GM23338 (cell line): ENCODE measurements at places on chromosomes 11 and 22.

DNA sequence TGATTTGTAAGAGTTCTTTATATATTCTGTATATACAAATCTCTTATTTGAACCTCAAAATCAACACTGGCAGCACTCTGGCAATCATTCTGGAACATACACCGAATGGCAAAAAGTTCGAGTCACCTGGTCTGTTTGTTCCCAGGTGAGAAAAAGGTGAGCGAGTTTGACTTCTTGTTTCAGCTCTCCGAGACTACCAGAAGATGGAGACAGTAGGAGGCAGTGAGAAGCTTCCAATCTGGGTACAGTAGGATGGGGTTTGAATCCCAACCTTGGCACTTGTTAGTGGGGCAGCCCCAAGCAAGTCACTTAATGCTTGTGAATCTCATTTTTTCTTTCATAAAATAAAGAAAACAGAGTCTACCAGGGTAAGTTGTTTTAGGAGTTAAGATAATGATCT is 76.4 kb downstream of the C2CD3 start:
- DNase-seq, result peak; percentile 24

- peak; percentile 35 for DNase-seq
These were observed 478 bp downstream of the FAU start for GRCh38 chr11:65121447-65121864.

GRCh38 chr11:30424321-30424720 is 101.4 kb downstream of the ARL14EP start:
- DNase-seq, result no peak

DNA sequence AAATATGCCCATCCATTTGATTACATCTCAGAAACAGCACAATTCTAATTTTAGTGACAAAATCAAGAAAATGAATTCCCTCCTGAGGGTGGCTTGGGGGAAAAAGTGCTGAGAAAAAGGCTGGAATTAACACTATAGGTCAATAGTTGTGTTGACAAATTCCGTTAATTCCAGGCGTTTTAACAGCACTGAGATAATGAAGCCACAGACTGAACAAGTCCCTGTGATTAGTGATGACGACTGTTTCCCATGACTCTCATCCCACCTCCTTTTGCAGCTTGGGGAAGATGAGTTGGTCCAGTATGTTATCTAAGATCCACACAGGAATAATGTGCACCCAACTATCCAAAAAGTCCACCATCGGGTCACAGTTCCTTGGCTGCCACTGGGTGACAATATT is 12.8 kb downstream of the SRRD start:
- no peak for DNase-seq

GRCh38 chr11:16239141-16240105 is 116.9 kb downstream of the SOX6 start:
- DNase-seq, result no peak

GRCh38 chr11:129637983-129638776 is 177.5 kb upstream of the TMEM45B start:
- DNase-seq, result no peak

DNA sequence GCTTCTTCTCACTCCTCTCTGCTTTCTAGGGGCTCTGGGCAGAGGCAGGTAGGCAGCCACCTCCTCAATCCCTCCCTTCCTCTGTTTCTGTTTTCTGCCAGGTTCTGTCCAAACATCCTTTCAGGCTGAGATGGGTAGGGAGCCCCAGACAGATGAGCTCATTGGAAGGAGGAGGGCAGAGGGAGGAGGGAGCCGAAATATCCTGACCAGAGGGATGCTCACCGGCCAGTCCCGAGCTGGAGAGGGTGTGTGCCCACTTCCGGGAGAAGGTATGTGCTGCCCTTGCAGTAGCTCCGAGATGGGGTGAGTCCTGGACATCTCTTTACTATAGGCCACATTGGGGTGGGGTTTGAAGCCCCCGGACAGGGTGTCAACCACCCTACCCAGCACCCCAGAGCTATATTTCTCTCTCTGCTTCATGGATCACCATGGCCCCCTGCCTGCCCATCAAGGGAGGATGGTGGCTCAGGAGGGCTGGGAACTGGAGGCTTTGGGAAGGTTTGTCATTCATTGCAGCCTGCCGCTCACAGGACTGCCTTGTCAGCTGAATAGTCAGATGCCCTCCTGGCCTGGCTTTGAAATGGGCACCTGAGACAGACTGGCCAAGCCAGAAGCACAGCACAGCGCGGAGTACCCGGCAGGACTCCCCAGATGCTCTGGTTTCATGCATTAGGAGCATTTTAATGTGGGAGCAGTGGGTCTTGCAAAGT is 4.7 kb upstream of the SCN4B start:
- DNase-seq, result no peak

GRCh38 chr11:122847466-122847865 is 9.2 kb downstream of the CRTAM start:
- no peak for DNase-seq

- DNase-seq, result no peak
These were observed 313.0 kb downstream of the BRD1 start for GRCh38 chr22:49514641-49515040.

DNA sequence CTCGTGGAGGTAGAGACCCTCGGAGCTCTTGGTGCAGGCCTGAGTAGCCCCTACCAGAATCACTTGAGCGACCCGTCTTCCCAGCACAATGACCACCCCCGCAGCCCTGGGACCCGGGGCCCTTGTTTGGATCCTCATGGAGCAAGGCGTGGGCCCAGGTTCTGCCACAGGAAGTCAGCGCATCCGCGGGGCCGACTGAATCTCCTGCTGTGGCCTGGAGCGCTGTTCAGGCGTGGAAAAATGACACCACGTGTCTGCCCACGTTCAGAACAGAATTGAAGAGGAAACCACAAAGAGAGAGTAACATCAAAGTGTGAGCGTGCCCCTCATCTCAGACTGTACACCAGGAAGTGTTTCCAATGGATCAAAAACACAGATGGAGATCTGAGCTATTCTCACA is 1479.2 kb downstream of the TBC1D22A start:
- DNase-seq, result no peak

- DNase-seq, result no peak
These were observed 41.0 kb downstream of the CD82 start for GRCh38 chr11:44606472-44606871.

GRCh38 chr11:46202149-46202548 is 75.3 kb upstream of the CREB3L1 start:
- DNase-seq, result peak; percentile 75

DNA sequence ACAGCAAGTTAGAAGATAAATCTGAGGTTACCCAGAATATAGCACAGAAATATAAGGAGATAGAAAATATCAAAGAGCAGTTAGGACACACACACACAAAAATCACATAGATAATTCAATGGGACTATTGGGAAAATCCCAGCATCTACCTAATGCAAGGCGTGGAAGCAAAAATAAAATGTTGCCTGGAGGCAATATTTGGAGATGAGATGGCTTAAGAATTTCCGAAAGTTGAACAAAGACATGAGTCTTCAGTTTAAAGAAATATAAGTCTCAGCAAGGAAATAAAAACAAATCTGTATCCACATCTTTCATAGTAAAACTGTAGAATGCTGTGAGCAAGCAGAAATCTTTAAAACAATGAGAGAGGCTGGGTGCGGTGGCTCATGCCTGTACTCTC is 29.5 kb upstream of the ACR start:
- DNase-seq, result no peak

- peak; percentile 51 for DNase-seq
These were observed 21.1 kb downstream of the MS4A6E start for GRCh38 chr11:60348116-60348515.

DNA sequence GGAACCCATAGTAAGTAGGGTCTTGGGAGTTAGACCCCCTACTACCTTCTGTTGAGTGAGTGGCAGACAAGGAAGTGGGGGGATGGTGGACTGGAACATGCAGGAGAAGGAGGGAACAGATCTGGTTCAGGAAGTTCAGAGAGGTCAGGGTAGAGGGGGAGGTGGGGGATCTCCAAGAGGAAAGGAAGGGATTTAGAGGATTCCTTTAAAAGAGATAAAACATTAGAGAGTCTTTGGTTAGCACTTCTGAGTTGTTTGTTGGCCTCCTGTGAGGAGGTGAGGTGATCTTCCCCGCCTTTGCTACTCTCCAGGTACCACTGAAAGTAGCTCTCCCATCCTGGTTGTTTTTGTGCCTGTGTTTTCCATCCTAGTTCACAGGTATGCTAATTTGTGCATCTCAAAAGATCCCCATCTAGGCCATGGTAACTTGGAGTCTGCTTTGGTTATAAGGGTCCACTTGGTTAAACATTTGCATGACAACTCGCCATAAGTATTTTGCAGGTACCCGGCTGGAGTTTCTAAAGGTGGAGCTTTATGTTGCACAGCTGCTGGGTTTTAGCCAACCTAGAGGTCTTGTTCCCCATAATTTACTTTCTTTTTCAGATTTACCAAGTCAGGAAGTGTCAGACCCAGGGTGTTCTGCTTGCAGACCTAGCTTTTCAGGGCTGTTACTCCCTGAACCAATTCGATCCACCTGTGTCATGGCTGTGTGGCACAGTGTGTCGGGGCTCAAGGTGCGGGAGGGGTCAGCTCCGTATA is 79.3 kb upstream of the SORL1 start:
- DNase-seq, result peak; percentile 55

GRCh38 chr11:103731670-103732069 is 304.8 kb upstream of the DDI1 start:
- no peak for DNase-seq

- no peak for DNase-seq
These were observed 27.7 kb upstream of the RRM1 start for GRCh38 chr11:4066910-4067309.

GRCh38 chr11:28697920-28698827 is 590.0 kb downstream of the METTL15 start:
- peak; percentile 89 for DNase-seq

DNA sequence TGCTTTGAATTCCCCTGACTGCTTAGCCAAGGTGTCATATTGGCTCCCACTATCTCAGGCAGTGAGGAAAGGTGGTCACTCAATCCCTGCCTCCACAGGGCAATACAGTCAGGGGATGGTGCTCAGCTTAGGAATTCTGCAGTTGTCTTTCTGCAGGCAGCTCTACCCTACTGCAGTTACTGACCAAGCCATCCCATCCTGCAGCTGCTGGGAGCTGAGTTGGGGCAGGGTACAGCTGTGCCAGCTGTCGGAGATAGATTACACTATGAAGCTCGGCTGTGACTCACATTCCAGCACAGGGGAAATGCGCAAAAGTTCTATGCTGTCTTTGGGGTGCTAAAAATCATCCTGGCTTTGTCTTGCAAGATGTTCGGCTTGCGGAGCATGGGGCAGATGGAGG is 4.4 kb upstream of the DAGLA start:
- no peak for DNase-seq

DNA sequence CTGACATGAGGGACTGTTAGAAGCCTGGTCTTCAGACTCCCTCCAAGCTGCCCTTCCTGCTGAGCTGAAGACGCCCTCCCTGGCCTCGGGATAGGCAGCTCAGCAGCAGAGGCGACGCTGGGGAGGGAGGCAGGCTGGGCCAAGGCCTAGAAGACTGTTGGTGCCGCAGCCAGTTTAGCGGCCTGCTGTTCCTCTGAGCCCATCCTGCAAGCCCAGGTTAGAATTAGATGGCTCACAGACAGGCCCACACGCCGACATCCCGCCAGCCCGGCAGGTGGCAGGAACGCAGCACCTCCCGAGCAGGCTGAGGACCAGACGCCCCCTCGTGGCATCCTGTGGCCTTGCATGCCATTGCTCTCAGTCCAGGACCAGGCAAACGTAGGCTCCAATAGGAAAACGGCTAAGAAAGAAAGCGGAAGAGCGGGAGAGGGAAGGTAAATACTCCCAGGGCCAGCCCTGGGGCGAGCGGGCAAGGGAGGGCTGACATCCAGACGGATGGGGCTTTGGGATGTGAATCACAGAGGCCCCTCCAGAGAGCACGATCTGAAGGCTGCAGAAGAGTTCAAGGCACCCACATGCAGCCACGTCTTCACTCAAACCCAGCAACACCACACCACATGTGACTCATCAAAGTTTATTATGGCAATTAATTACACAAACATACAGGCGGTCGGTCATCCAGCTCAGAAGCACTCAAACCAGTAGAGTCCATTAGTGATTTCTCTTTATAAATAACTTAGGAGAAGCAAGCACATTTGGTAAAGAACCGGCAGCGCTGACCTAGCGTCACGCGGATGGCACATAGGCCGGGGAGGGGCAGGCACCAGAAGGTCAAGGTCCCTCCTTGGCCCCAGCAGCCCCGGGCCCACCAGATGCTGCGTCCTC is 27.6 kb downstream of the CD5 start:
- peak; percentile 96 for DNase-seq

DNA sequence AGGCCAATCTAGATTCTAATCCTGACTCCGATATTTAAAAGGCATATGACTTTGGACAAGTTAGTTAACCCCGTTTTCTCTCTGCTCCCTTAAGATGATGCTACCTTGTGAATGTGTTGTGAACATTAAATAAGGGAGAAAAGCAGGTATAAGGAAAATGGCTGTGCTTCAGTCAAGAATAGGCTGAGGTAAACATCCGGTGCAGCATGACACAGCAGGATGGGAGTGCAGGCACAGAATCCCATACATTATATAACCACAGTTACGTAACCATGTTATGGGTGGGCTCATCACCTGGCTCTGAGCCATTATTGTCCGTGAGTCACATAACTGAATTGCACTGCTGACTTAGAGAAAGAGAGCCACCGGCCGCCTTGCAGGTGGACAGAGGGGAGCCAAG is 382.2 kb upstream of the ANO5 start:
- DNase-seq, result no peak

GRCh38 chr11:68038226-68038717 is 553 bp upstream of the TCIRG1 start:
- no peak for DNase-seq

DNA sequence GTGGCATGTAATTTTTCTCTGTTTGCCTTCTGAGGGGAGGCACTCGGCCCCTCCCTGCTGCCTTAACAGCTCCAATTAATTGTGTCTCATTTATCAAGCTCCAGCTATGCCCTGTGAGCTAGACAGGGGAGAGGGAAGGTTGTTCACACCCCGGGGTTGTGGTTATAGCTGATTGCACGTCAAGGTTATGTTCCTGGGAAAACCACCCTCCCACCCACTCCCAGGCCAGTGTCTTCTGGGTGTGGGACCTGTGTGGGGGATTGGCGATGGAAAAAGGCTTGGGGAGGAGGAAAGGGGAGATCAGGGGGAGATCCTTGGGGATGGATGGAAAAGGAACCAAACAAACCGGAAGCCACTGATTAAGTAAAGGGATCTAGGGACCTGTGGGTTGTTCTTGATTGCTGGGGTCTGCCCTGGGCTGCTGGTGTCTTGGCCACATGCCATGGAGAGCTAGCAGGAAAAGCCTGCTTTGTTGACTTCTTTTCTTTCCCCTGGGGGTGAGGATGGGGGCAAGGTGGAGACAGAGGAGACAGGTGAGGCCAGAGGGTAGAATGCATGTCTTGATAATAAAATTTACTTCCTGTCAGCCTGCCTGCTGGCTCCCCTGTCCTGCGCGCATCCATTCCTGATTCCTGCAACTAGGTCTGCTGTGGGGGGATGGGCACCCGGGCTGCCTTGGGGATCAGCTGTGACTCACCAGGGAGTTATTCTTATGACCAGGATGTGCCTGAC is 13.5 kb upstream of the SORL1-AS1 start:
- DNase-seq, result peak; percentile 90

- DNase-seq, result peak; percentile 56
These were observed 183.5 kb downstream of the DSCAML1 start for GRCh38 chr11:117613521-117613920.
